Prostate gland (tissue), 2 donors: ENCODE measurements at places on chromosomes 13 and 19.

DNA sequence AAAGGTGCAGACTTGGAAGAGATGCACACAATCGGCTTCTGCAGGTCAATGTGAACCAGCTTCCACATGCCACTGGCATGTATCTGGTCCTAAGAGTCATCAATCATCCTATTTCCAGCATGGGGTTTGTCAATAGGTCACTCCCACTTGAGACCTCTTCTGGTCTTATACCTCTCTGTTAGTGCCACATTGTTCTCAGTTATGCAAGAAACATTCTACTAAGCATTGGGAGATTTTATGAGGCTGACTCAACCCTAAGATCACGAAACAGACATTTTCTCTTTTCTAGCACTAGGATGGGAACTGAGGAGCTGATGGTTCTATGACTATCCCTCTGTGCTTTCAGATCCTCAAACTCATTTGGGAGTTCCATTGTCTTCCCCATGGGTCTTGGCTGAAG, 581.5 kb upstream of the KLF12 start:
- no peak for DNase-seq

DNA sequence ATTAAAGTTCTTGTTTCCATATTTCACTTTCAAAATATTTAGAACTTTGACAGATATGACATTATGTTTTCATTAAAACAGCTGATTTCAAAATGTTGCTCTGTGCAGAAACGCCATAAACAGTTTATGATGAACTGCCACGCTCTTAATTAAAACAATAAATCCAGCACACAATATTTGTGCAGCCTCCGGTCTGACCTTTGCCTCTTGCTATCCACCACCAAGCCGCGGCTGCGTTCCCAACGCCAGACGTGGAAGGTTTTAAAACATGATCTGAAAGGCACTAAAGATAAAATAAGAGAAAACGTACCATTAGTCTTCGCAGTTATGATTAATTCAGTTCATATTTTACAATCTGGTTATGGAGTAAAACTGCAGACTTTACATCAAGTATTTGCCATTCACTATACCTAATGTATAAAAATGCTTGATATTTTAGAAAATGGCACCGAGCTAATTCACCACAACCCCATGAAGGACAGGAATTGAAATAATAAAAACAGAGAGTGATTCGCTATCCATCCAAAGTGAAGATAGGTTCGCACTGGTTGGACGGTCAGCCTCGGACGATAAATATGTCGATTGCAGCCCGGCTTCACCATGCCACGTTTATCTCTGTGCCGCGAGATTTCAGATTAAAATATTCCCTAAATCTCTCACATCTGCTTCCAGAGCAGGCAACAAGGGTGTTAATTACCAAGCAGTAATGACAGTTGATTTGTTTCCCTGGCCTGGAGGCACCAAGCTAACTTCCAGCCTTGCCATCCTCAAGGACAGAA, 103.3 kb upstream of the ZNF507 start:
- no peak for DNase-seq

GRCh38 chr19:45121827-45122345, 28.9 kb downstream of the PPP1R37 start:
- no peak for DNase-seq

GRCh38 chr13:109196948-109197347, 567.5 kb downstream of the MYO16 start:
- DNase-seq: no peak

DNA sequence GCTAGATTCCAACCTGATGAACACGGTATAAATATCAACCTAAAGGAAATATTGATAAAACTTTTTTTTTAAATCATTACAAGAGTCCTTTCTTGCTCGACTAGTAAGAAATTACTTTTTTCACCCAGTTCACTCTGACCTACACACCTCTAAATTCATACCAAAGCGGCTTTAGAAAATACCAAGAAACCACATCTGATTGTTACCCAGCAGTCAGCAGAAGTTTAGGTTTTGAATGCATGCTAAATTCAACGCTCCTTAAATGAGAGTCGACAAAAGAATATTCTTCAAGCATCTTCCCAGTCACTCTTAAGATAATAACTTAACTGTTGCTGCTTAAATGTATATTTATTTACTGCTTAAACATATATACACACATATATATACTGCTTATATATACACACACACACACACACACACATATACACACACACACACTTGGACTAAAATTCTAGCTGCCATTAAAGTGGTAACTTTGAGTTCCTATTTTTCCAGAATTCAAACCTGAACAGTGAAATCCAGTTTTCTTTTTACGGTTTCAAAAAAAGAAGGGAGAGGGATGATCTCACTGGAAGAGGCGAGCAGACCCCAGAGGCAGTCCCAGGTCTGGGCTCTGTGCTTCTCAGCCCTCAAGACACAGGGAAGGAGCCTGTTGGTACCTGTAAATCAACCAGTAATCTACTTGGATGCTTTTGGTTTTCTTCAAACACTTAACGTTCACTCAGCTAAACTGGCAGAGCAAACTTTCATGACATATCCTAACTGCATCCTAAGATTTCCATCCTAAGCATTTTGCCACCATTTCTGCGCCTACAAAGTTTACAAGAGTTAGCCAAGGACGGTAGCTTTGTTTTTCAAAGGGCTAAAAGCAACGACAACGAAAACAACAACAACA, 1.7 kb downstream of the STK24 start:
- no peak for DNase-seq

GRCh38 chr19:39297931-39298634, 1.9 kb downstream of the IFNL1 start:
- DNase-seq: no peak

- DNase-seq: no peak
These were observed 1253.0 kb downstream of the PCDH17 start for GRCh38 chr13:58884353-58885209.

DNA sequence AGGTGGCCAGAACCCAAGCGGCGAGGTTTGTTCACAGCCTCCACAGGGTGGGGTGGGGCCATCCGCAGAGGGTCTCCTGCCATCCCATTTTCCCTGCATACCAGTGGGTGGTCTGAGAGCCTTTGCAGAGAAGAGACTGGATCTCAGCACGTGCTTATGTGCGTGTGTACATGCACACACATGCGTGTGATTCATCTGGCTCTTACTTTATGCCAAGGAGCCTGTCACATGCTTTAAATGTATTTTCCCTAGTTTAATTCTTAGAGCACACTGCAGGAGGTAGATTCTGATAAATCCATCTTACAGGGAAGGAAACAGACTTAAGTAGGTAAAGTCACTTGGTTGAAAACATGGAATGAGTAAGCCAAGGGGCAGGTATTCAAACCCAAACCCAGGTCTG, 47.1 kb downstream of the CAPN12 start:
- DNase-seq: no peak

DNA sequence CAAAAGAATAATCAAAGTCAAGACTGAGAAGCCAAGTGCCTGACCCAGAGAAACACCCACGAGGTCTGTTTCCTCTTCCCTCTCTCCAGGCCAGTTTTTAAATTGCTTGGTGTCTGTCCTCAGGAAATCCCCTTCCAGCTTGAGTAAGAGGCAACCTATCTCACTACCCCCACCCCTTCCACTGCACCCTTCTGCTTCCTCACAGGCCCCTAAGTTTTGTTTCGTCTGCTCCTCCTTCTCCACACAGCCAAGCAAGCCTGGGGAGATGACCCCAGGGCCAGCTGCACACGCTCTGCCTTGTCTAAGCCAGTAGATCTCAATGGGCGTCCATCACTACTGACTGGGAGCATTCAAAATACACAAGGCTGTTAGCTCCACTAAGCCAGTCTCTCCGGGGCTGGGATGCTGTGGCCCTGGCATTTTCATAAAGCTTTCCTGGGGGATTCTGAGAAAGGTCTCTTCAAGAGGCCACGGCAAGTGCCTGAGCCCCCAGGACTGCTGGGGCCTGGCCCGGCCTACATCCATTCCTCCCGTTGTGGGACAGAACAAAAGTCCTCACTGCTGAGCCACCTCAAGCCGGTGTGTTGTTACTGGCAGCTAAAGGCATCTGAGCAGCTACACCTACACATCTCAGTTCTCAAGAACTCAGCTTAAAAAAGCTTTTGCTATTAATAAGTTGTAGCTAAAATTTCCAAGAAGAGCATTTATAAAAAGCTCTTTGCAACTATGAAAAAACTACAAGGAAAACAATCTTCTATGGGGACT, 14.9 kb upstream of the IL4I1 start:
- DNase-seq: no peak

DNA sequence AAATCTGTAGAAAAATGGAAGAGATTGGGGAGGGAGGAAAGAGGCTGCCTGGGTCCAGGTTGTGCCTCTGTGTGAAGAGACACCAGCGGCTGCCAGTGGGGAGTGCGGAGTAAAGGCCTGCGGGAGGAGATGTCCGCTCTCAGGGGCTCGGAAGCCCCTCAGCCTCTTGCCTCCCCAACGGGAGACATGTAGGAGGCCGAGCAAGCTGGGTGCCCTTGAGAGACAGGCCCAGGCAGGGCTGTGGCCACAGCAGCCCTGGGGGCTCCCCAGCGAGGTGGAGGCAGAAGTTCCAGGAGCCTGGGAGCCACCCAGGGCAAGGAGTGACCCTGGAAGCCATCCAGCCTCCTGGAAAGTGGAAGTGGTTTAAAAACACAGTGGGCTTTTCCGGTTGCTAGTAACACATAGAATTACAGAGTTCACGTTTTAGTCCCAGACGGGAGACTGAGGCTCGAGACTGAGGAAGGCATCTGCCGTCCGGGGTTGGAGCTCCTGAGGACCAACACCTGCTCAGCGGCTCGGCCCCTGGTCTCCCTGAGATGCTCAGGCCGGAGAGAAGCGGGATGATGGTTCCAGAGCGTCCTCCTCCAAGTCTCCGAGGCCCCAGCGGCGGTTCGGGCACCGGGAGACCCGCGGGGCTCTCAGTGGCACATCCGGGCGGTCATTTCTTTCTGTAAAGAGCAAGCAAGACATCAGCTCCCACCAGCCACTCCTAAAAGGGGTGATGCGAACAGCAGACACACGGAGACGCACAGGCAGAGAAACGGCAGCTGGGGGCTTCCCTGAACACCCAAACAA, 21.9 kb upstream of the MKNK2 start:
- DNase-seq: no peak

GRCh38 chr13:111168107-111168506, 53.0 kb downstream of the ARHGEF7 start:
- no peak for DNase-seq

DNA sequence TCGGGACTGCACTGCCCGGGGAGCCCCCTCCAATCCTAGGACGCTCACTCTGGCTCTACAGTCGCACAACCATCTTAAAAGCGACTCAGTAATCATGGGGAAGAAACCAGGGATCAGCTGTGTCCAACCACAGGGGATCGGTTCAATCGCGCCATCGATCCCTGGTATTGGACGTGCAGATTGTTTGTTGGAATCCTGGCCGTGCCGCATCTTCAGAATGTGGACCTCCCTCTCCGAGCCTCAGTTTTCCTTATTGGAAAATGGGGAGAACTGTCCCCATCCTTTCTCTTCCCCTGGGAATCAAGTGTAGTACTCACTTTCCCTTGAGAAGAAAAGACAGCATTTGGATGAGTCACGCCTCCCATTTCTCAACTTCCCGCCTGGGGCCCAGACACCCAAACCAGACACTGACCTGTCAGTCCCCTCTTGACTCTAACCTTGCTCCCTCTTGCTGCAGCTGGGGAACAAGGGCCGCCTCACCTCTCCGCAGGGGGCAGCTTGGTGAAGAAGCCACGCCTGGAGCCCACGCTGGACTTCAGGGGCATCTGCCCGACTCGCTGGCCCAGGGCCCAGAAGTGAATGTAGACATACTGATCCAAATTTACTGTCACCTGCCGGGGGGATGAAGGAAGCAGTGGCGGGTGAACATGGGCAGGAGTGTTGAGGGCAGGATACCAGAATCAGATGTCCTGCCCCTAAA, 17.6 kb downstream of the EMP3 start:
- DNase-seq: no peak

- DNase-seq: no peak
These were observed 435.7 kb downstream of the SLITRK6 start for GRCh38 chr13:85363504-85363903.

- DNase-seq: no peak
These were observed 5.6 kb downstream of the KLF16 start for GRCh38 chr19:1857648-1858326.

- DNase-seq: no peak
These were observed 890.1 kb upstream of the PCDH20 start for GRCh38 chr13:62305756-62306155.

DNA sequence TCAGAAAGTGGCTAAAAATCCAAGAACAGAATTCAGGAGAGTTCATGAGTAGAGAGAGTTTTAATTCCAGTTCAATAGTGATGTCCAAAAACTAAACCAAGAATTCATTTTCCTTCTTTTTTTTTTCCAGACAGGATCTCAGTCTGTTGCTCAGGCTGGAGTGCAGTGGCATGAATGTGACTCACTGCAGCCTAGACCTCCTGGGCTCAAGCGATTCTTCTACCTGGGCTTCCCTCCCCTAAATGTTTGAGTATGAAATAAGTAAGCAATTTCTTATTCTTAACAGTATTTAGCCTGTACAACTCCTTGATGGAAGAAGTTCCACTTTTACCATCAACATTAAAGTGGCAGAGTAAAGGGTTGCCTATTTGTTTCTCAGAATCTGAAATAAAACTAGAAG, 3.8 kb downstream of the COMMD6 start:
- no peak for DNase-seq

GRCh38 chr13:39209731-39210531, 171.7 kb downstream of the NHLRC3 start:
- no peak for DNase-seq

DNA sequence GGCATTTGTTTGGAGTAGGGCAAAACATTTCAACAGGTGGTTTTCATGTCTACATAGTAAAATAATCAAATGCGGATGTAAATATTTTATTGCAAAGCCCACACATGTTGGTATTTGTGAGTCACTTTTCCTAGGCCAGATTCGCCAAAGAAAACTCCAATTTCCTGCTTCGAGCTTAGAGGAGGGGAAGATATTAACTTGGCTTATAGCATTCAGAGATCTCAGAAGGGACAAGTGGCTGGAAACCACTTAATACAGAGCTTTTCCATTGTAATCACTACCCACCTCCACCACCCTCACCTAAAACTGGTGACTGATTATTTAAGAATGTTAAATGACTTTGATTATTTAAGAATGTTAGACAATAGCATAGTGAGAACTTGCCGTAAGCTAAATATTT, 530.6 kb upstream of the SPRY2 start:
- no peak for DNase-seq

DNA sequence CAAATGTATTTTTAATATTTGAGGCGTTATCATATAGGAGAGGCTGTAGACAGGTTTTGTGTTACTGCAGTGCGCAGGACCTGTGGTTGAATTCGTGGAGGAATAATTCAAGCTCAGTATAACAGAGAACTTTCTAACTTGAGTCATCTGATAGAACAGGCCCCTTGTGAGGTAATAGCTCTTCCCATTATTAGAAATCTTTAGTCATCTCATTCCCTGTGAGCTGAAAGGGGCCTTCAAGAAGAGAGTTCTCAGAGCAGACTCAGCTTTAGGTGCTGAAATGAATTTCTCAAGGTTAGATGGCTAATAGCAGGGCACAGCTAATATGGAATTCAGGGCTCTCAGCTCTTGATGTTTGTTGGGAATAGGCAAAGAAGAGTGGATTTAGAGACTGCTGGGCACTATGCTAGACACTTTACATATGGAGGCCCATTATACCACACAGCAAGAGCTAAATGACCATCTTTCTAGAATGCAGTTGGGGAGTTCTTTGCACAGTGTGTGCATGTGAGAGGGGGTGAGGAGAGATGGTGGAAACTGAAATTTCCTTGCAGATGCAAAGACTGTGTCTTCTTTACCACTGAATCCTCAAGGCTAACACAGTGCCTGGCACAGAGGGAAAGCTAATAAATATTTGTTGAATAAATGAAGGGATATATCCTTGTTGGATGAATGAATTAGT, 89.5 kb downstream of the DGKH start:
- no peak for DNase-seq
